ENCODE measurements at places on chromosomes 5 and 9. TPM values are rescaled to one million over a fixed set of nuclear protein-coding genes. Genes with fewer than 3 reads are reported as not detected.

ARL14EPL gene
- total RNA-seq: not detected

C5orf58 gene
- not detected for total RNA-seq

PPIC gene
- 51.9 TPM for total RNA-seq

SPINK5 gene
- total RNA-seq: 0.62 TPM

PCDH12 gene
- not detected for total RNA-seq
